ENCODE measurements at places on chromosomes 12 and 14. TPM values are rescaled to one million over a fixed set of nuclear protein-coding genes. Genes with fewer than 3 reads are reported as not detected.

CDH24 gene
- total RNA-seq = 5.7 TPM

MSI1 gene
- 1.4 TPM for total RNA-seq

LGR5 gene
- 0.10 TPM for total RNA-seq

MYH6 gene
- not detected for total RNA-seq

DPPA3 gene
- not detected for total RNA-seq

CFAP251 gene
- 3.8 TPM for total RNA-seq

IFNG gene
- total RNA-seq = not detected

MANSC4 gene
- not detected for total RNA-seq

KRT72 gene
- not detected for total RNA-seq

HOXC12 gene
- not detected for total RNA-seq

KRT3 gene
- not detected for total RNA-seq

PTHLH gene
- 1.3 TPM for total RNA-seq

KCNC2 gene
- total RNA-seq = not detected

NEMP1 gene
- 63.2 TPM for total RNA-seq

LRRC9 gene
- not detected for total RNA-seq

SLC10A1 gene
- not detected for total RNA-seq

PAPLN gene
- 0.59 TPM for total RNA-seq

FOXA1 gene
- total RNA-seq = 131 TPM

ALDH1L2 gene
- total RNA-seq = 16.3 TPM

PA2G4 gene
- 233 TPM for total RNA-seq

SAMD15 gene
- 1.1 TPM for total RNA-seq

IL22 gene
- total RNA-seq = not detected

CLIP1 gene
- 109 TPM for total RNA-seq

NRL gene
- 2.3 TPM for total RNA-seq

LYZ gene
- total RNA-seq = 392 TPM

KCNH3 gene
- 2.8 TPM for total RNA-seq

DACT1 gene
- not detected for total RNA-seq

ACOT6 gene
- total RNA-seq = not detected

PFDN5 gene
- total RNA-seq = 178 TPM

KCNJ8 gene
- not detected for total RNA-seq

PIWIL1 gene
- total RNA-seq = not detected

PARPBP gene
- total RNA-seq = 28.1 TPM

TRIAP1 gene
- total RNA-seq = 34.4 TPM

TNFAIP2 gene
- total RNA-seq = 113 TPM

MMP19 gene
- not detected for total RNA-seq

POTEM gene
- not detected for total RNA-seq

APOF gene
- not detected for total RNA-seq

ALDH2 gene
- 152 TPM for total RNA-seq

ADIPOR2 gene
- 88.5 TPM for total RNA-seq

DNAH10 gene
- 0.14 TPM for total RNA-seq

C1R gene
- total RNA-seq = 7.6 TPM

ENDOU gene
- total RNA-seq = 0.42 TPM

NTN4 gene
- 68.4 TPM for total RNA-seq

SPATS2 gene
- total RNA-seq = 23.2 TPM

KRT71 gene
- not detected for total RNA-seq

FAM234B gene
- total RNA-seq = 2.7 TPM

BMAL2 gene
- 68.2 TPM for total RNA-seq

RFX4 gene
- 0.27 TPM for total RNA-seq

ESR2 gene
- not detected for total RNA-seq

NFATC4 gene
- total RNA-seq = 10.7 TPM

REP15 gene
- total RNA-seq = 0.78 TPM

RNU4-1 gene
- total RNA-seq = 3,670 TPM

HOXC9 gene
- 0.54 TPM for total RNA-seq

ABCC9 gene
- not detected for total RNA-seq

CNTN1 gene
- not detected for total RNA-seq

CMA1 gene
- total RNA-seq = not detected

CPNE6 gene
- not detected for total RNA-seq

CLEC4D gene
- not detected for total RNA-seq

PMEL gene
- 2.1 TPM for total RNA-seq

SLC4A8 gene
- total RNA-seq = 1.1 TPM

Data from Calu3 (cell line).